ENCODE measurements at places on chromosomes 2 and 18.

DNA sequence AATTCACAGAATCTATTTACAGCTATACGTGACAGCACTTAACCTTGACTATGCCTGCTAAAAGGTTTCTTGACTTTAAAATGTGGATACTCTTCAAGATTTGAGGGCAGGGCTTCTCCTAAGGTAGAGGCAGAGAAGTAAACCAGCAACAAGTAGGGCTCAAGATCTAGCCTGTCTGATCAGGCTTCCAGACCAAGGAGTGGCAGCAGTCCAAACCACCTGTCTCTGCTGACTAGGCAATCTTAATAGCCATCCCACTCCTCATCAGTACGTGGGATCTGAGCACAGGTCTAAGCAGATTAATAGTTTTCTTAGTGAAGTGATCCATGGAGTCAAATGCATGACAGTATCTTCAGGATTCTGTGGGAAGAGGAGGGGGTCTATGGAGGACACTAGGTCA is 100.4 kb downstream of the GPD2 start:
- DNase-seq, result no peak

- DNase-seq, result no peak
Observed at GRCh38 chr2:104538077-104538476, 315.8 kb upstream of the POU3F3 start.

DNA sequence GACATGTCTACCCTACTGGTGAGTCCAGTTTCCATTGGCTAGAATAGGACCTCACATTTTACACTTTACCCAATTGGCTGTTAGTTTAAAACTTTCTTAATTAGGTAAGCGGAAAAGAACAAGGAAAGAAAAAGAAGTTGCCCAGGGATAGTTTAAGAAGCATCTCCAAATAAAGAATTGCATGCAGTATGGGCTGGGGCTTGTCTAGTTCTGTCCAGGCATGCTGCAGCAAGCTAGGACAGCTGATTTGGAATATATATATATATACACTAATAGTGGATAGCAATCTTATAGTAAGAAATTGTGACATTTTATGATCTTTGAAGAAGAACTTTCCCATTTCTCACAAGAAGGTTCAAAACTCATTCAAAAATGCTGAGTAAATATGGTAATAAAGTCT is 90.0 kb upstream of the ERBB4 start:
- no peak for DNase-seq

DNA sequence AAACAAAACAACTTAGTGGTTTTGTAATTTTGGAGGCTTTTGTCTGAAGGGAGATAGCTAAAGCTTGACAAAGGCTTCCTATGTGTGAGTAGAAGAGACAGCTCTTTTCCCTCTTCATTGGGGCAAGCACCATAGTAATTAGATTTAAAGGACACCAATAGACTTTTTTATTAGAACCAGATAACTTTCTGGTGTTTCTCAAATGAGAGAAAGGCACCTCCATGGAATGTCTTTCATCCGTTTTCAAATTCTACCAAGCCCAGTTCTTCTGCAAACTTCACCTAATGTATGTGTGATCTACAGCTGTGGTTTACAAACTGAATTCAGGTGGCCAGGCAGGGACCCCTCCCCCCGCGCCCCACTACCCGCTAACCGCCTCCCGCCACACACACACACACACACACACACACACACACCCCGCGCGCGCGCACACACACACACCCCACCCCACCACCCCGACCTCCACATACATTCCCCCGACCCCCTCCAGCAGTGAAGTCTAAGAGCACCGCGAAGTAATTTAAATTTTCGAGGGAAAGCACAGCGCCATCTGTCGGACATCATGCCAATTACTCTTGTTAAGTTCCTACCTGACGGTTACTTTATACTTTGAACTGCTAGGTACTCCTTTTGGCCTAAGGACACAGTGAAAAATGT is 31.6 kb upstream of the PPP1R1C start:
- peak; percentile 65 for DNase-seq

- DNase-seq, result peak; percentile 64
Observed at GRCh38 chr2:223846515-223846914, 9.1 kb upstream of the AP1S3 start.

- no peak for DNase-seq
Observed at GRCh38 chr18:11948852-11949523, 32.3 kb upstream of the IMPA2 start.

- DNase-seq, result no peak
Observed at GRCh38 chr2:125456693-125457363, 1199.1 kb upstream of the GYPC start.

DNA sequence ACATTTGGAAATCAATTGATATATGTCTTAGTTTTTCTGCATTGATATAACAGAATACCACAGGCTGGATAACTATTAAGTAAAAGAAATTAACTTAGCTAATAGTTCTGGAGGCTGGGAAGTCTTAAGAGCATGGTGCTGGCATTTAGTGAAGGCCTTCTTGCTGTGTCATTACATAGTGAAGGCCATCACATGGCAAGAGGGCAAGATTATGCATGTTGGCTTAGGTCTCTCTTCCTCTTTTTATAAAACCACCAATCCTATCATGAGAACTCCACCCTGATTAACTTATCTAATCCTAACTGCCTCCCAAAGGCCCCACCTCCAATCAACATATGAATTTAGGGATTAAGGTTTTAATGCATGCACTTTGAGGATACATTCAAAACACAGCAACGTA is 225.5 kb upstream of the VRK2 start:
- DNase-seq, result no peak

- no peak for DNase-seq
Observed at GRCh38 chr2:5818961-5819600, 126.9 kb downstream of the SOX11 start.

- DNase-seq, result peak; percentile 29
Observed at GRCh38 chr2:71157124-71157793, 26.8 kb downstream of the MPHOSPH10 start.

GRCh38 chr2:136251197-136251884 is 133.4 kb upstream of the CXCR4 start:
- DNase-seq, result no peak

GRCh38 chr2:64447317-64448040 is 6.5 kb upstream of the LGALSL start:
- peak; percentile 42 for DNase-seq

GRCh38 chr2:2174956-2175355 is 156.1 kb downstream of the MYT1L start:
- no peak for DNase-seq

- peak; percentile 33 for DNase-seq
Observed at GRCh38 chr2:200705305-200706041, 106.2 kb upstream of the BZW1 start.

GRCh38 chr2:64401529-64401880 is 52.5 kb upstream of the LGALSL start:
- no peak for DNase-seq

GRCh38 chr2:60707750-60708371 is 48.2 kb upstream of the PAPOLG start:
- peak; percentile 38 for DNase-seq

DNA sequence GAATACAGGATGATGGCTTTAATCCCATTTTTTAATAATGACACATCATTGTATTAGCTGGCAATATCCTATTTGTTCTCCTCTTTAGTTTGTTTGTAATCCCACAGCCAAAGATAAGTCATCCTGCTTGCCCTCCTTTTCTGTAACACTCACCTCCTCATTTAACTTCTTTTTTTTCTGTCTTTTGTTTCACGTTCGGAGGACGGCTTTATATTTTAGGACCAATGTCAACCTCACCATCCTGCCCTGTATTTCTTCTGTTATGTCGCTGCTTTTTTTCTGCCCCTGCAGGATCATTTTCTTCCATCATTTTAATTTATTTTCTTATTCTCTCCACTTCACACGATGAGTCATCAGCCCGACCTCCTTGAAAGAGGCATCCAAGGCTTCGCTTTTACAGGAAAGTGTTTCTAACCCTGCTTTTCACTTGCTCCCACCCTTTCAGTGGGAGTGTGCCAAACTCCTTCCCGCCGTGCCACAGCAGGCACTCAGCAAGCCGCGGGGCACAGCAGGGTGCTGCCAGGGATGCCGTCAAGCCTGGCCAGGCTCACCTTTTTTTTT is 11.4 kb downstream of the RAB31 start:
- peak; percentile 91 for DNase-seq

DNA sequence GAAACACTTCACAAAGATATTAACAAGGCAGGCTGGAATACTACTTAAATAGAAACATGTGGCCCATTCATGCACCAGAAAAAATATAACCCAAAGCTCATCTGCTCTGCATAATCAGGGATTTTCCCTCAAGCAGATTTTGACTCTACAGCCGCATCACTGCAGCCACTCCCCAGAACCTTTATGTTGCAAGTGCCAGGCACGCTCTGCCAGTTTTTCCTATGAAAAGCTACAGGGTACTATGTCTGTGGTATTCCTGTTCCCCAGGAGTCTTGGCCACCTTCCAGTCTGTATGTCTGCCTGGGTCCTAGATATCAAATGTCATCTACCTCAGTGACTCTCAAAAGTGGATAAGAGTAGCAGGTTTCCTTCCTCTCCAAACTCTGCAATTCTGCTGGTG is 3.8 kb downstream of the COA5 start:
- peak; percentile 35 for DNase-seq

DNA sequence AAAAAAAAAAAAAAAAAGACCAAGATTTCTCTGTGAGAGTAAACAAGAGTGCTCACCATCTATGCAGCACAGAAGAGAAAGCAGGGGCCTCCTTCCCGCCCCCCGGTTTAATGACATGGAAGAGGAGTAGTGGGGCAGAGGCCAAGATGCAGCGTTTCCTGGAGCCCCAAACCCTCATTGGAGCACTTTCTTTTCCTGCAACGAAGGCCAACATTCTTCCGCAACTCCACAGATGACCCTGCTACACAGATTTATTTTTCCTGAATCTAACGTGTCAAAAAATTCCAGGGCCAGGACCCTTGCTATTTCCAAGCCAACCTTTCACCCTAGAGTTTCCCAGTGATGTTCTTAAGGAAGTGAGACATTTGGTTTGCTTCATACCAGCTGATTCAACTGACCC is 189.6 kb downstream of the MIB1 start:
- DNase-seq, result no peak

- no peak for DNase-seq
Observed at GRCh38 chr2:192026825-192027120, 168.0 kb downstream of the TMEFF2 start.

GRCh38 chr2:232174662-232175061 is 203.9 kb upstream of the ALPP start:
- no peak for DNase-seq

- peak; percentile 49 for DNase-seq
Observed at GRCh38 chr2:181774685-181775084, 94.4 kb upstream of the NEUROD1 start.

- no peak for DNase-seq
Observed at GRCh38 chr2:117057016-117057415, 757.5 kb upstream of the DDX18 start.

DNA sequence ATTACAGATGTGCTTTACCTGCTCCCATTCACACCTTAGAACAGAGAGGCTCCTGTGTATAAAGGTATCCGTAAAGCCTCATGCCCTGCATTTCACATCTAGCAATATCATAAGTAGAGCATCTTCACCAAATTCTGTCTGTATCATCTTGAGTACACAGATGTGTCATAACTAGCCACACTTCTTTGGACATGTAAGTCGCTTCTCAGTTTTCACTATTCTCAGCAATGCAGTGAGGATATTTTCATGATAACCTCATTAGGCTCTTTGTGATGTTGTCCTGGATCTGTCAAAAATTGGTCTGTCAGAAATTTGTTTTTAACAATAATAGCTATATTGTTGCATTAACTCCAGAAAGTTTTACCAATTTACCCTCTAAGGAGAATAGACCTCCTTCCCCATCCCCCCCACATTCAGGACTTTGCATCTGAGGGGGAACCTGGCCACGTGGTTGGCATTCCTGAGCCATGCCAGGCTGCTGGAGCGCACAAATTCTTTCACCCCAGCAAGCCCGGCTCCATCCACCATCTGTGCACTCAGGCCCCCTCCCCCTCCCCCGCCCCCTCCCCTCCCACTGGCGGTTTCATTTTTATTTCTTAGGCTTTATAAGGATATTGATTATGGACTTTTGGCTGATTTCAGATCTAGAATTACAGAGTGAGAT is 34.1 kb downstream of the AGAP1 start:
- DNase-seq, result peak; percentile 21

DNA sequence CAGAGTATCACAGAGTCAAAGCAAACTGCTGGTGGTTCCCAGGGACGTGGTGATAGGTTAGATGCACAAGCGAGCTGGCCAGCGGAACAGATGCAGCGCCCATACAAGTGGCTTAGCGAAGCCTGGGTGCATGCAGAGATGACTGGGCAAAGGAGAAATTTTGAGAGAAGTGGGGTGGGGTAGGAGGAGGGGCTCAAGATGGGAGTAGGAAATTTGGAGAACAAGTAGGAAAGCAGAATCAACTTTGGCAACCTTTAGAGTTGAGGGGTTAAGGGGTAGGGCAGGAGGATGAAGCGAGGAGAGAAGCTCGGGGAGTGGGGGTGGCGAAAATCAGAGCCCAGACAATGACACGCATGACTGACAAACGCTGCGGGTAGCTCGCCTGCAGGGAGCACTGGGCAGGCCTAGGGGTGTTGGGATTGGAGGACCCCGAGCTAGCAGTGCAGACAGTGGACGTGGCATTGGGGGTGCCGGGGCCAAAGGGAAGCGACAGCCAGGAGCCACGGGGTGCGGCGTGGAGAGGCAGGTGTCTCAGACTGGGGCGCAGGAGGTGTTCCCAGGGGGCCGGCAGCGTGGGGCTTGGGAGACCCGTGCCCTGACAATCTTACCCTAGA is 431 bp downstream of the FAM98A start:
- DNase-seq, result peak; percentile 46

DNA sequence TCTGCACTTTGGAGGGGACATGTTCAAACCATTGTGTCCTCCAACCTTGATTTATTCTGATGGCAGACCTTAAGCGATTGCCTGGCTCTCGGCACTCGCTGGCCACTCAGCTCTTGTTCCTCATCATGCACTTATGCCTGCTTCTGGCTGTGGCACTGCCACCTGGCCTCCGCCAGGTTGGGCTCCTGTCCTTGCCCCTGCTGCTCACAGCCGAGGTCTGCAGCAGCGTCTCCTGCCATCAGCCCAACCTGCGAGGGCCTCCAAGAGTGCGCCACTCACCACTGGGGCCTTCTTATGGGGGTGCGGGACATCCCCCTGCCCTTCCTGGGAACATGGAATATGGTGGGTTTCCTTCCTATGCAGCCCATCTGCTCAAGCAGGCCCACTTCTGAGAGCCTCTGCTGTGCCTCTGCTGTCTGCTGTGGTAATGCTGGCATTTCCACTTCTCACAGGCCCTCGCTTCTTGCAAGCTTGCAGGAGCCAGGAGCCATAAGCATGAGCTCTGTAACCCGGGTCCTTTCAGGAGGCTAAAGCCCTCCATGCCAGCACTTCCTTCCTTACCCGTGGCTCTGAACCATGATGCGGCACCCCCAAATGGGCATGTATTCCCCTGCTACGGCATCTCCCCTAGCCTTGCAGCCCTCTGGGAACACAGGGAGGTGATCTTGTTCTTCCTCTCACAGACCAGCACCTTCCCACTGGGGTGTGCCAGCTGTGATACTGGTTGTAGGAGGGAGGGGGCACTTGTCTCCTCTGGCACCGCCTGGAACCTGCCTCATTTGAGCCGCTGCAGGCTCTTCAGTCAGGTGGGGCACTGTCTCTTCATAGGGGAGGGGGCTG is 58.6 kb upstream of the HS6ST1 start:
- no peak for DNase-seq

DNA sequence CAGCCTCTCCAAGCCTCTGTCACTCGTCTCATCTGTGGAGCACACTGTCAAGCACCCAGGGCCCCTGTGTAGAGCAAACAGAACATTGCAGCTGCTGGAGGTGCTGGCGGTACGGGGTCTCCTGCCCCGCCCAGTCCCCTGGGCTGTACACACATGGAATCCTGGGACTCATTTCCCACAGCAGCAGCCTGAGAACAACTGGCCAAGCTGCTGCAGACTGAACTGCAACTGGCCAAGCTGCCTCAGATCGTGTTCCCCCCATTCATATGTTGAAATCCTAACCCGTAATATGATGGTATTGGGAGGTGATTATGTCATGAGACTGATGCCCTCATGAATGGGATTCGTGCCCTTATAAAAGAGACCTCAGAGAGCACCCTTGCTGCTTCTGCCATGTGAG is 130.5 kb downstream of the NCK2 start:
- DNase-seq, result peak; percentile 7

Data from fibroblast of mammary gland (primary cell).